ENCODE measurements at places on chromosomes 16 and 17.
A peak's percentile ranks its signal among the peaks of the same experiment; 100 is the strongest.

DNA sequence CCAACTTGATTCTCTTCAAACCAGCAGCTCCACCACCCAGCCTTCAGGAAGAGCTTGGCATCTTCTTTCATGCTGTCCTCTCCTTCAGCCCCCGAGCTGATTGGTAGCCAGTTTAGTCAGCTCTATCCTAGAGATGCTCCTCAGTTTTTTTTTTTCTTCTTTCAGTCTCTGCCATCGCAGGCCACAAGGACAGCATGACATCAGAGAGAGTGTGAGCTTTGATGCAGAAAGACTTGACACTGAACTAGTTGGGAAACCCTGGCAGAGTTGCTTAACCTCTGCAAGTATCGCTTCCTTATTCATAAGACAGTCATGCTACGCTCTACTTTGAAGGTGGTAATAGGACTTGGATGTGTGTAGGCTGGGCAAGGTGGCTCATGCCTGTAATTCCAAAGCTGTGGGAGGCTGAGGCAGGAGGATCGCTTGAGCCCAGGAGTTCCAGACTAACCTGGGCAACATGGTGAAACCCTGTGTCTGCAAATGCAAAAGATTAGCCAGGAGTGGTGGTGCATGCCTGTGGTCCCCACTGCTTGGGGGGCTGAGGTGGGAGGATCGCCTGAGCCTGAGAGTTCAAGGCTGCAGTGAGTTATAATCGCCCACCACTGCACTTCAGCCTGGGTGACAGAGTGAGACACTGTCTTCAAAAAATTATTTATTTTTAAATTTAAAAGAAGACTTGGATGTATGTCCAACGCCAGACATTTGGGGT lies 2.6 kb downstream of the CD300LB start:
- no peak for DNase-seq

GRCh38 chr16:79508294-79508693 lies 92.2 kb downstream of the MAF start:
- DNase-seq: no peak

- DNase-seq: no peak
These were observed 49.2 kb downstream of the IRF8 start for GRCh38 chr16:85948138-85948509.

GRCh38 chr17:29590411-29591145 lies 1.1 kb upstream of the GIT1 start:
- DNase-seq: peak; percentile 75

- DNase-seq: no peak
These were observed 36.8 kb upstream of the ZNF469 start for GRCh38 chr16:88345721-88346560.

DNA sequence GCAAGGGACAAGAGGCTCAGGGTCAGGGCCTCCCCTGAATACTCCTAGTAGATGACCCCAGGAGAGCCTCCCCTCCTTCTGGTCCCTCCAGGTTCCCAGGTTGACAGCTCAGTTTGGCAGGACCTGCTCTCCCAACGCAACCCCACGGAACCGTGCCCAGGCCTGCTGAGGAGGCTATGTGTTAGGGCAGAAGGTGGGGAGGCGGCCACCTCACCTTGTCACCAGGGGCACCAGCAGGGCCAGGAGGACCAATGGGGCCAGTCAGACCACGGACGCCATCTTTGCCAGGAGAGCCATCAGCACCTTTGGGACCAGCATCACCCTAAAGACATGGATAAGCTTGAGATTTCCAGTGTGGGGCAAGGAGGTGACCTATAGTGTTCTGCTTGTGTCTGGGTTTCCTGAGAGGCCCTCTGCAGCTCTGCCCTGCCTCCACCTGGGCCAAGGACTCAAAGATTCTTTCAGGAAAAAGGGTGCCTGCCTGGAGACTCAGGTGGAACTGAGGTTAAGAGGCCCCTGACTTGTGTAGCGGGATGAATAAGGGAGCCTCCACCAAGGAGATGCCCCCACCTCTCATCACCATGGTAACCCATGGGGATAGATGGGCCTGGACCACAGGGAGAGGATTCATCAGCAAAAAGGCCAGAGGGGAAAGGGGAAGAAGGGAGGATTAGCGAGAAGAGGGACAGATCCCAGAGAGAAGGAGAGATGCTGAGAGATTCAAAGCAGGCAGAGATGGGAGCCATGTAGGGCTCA lies 10.7 kb downstream of the COL1A1 start:
- no peak for DNase-seq

DNA sequence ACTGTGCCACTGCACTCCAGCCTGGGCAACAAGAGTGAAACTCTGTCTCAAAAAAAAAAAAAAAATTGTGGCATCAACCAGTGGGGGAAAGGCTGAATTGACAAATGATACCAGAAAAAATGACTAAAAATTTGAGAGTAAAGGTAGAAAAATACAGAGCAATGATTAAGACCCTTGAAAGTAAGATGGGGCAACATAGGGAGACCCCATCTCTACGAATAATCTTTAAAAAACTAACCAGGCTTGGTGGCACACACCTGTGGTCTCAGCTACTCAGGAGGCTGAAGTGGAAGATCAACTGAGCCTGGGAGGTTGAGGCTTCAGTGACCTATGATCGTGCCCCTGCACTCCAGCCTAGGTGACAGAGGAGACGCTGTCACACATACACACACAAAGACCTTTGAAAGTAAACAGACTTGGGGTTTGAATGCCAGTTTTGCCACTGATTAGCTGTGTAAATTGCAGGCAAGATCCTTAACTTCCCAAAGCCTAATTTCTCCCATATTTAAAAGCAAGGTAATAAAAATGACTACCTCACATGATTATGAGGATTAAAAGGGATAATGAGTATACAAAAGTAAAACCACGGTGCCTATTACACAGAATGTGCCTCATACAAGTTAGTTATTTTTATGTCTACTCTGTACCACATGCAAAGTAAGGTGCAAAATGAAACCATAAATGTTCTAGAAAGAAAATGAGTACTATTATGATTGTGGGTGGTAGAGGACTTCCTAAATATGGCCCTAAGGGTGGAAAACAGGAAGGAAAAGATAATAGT lies 21.7 kb upstream of the PAFAH1B1 start:
- no peak for DNase-seq

- DNase-seq: peak; percentile 5
These were observed 56.3 kb downstream of the LMF1 start for GRCh38 chr16:914440-914839.

DNA sequence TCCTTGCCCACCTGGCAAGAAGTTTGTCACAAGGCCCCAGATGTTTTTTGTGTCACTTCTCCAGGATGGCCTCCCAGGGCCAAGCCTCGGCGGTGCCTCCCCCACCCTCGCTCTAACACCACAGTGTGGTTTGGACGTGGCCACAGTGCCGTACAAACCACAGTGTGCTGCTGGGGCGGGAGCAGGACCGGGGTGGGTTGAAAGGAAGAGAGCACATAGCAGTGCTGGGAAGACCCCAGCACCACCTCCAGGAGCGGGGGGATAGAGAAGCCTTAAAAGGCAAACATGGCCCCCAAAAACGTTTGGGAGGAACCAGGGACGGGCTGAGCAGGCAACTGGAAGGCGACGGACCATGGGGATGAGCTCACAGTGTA lies 5.0 kb upstream of the BCL6B start:
- DNase-seq: no peak

- no peak for DNase-seq
These were observed 42.0 kb upstream of the MMD start for GRCh38 chr17:55463600-55463999.

GRCh38 chr17:74453665-74454196 lies 12.7 kb upstream of the CD300A start:
- DNase-seq: peak; percentile 61

Measured in EL (cell line).